Smooth muscle cell of trachea (primary cell): ENCODE measurements at places on chromosomes 1 and 21. TPM values are rescaled to one million over a fixed set of nuclear protein-coding genes. Genes with fewer than 3 reads are reported as not detected.

The KCNQ4 gene
- under 0.01 TPM in 2 replicates for total RNA-seq

The COL11A1 gene
- total RNA-seq, result 2.5 and 3.3 TPM in 2 replicates

The NTNG1 gene
- total RNA-seq, result 5.0 and 11.6 TPM in 2 replicates

The NTMT2 gene
- not detected in 2 replicates for total RNA-seq

The KCNJ6 gene
- total RNA-seq, result not detected in 2 replicates
